ENCODE measurements at places on chromosomes 13 and 19.
A peak's percentile ranks its signal among the peaks of the same experiment; 100 is the strongest.

DNA sequence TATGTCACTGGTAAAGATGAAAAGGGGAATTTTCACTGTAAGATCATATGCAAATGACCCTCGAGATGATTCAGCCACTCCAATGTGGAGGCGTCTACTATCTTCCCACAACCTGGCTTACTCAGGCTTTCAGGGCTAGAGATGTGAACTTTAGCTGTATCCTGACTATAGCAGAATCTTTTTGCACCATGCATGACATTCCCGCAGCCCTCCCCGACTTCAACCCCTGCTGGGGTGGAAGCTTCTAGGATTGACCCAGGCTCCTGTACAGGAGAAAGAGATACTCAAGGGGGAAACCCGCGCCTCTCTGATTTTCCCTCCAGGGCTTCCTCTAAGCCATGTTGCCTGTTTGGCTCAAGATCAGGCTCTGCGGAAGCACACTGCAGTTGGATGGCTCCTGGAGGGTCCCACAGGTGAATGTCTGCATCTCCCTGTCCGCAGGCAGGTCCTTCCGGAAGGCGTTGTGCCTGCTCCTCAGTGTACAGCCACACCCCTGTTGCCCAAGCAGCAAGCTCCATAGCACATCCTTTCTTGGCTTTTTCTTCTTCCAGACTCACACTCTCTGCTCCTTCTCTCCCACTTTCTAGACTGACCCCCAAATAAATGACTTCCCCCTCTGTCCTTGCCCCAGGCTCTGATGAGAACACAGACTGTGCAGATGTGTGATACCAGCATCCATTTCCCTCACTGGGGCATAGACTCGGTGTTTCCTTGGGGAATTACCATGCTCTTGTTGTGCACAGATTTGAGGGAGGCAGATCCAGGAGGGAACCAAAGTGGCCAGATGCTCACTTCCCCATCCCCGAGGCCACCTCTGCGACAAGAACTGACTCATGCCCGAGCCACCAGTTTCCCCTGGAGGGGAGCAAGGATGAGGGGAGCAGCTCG is 29.1 kb upstream of the POP4 start:
- DNase-seq: no peak

DNA sequence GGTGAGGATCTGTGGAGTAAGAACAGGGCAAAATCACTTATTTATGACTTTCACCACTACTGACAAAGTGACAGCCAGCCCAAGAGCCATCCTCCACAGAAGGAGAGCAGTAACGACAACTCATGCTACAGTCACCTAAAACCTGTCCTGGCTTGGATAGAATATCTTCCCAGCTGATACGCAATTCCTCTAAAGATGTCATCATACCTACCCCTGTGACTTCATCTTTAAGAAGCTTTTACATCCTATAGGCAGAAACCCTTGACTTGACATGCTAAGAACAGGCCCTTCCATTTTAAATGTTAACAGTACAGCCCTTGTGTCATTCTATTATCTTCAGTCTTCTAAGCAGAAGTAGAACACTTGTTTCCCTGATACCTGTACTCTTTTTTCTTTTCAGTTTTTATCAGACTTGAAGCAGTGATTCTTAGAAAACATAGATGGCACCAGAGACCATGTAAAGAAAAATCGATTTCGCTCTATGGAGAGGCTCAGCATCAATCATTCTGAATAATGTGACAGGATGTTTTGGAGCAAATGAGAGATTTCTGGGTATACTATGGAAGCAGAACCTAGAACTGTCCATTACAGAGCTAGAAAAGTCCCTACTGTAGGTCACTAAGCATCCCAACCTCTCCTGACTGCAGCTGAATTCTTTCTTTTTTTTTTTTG is 20.1 kb downstream of the STOML3 start:
- DNase-seq: no peak

DNA sequence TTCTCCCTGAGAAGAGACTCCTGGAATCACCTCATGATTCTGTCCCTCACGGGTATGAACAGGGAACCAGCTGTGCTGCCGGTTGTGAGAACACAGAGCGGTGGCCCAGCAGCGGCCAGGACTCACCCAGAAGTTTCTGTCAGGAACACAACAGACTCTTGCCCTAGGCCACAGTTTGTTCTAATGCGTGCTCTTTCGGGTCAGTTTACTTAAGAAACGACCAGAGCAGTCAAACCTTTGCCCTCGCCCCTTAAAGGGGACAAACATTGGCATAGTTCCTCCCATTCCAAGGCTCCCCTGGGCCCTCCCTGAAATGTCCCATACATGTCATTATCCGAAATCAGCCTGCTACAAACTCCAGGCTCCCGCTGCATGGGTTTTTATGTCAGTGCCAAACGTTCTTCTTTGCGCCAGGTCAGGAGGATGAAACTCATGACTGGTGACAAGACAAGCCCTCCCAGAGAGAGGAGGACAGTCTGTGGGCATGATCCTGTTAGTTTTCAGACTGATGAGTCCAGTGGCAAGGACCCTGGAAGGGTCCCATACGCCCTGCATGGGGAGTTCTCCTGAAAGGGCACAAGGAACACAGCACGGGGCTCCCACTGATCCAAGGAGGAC is 18.3 kb downstream of the ZIC5 start:
- no peak for DNase-seq

GRCh38 chr13:80235967-80236302 is 105.0 kb downstream of the SPRY2 start:
- no peak for DNase-seq

DNA sequence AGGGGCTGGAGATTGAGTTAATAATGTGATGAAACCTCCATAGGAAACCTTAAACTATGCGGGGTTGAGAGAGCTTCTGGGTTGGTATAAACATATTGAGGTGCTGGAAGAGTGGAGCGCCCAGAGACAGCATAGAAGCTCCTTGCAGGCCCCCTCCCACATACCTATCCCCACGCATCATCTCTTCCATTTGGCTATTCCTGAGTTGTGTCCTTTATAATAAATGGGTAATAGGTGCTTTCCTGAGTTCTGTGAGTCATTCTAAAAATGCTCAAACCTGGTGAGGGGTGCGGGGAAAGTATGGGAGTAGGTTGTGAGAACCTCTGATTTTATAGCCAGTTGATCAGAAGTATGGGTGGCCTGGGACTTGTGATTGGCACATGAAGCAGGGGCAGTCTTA is 14.6 kb downstream of the CCDC122 start:
- DNase-seq: no peak

- DNase-seq: no peak
These were observed 46.0 kb downstream of the C13orf46 start for GRCh38 chr13:113927661-113928581.

- no peak for DNase-seq
These were observed 17.8 kb downstream of the SULT2B1 start for GRCh38 chr19:48569814-48570213.

GRCh38 chr13:99966064-99966805 is 5.3 kb downstream of the ZIC5 start:
- DNase-seq: no peak

DNA sequence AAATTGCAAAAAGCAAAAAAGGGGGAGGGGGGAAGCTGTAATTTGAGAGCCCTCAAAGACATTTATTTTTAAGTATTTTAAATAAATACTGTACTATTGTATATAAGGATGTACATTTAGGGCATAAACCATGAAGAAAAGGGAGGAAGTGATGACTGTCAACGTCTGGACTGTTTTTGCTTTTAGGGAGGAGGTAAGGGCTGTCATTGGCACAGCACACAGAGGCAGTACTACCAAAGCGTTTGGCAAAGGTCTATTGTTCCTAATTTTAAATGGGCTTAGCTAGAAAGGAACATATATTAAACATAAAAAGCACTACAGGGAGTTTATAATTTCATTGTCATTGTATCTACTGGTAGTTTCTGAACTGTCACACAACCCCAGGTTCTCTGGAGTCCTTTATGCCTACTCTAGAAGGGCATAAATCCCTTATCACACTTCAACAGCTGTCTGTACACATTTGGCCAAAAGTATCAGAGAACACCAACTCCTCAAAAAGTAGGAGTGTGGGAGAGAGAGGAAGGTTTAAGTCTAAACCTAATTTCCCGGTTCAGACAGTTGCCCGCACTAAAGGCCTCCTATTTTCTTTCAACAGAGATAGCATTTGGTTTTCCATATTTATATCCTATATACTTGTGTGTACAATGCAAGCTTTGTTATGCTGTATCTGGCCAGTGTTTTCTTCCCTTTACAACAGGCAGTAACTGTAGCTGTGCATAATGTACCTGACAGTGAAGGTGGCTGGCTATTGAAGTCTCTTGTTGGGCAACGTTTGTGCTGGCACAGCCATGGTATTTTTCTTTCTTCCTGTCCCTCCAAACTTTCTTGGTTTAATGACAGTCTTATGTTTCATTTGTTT is 406.2 kb downstream of the KLF5 start:
- no peak for DNase-seq

DNA sequence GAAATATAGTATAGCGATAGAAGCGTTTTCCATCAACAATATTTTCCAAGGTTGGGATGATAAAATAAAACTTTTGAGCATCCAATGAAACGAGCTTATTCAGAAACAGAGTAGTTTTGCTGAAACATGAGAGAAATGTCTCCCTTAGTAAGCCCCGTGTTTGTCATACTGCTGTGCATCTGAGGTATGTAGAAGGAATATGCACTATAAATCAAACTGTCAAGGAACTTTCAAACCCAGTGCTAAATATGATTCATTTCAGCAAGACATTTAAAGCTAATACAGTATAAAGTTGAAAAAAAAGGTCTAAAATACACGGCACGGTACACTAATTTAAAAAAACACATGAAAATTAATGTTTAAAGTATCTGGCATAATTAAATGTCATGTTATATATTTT is 546.2 kb downstream of the SLITRK5 start:
- DNase-seq: no peak

DNA sequence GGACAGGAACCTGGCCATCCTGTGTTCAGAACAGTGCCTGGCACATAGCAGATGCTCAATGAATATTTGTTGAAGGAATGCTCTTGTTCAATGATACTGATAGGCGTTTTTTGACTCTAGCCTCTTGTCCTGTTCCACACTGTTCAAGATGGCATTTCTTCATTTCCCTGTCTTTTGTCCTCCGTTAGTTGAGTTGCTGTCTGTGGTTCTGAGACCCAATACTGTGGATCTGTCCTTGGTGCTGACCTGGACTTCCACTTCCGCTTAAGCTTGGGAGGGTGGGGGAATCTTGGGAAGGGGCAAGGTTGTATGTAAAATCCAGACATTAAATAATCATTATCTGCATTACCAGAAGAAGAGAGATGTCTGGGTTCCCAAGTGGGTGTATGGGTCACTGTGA is 8.3 kb upstream of the KCNN4 start:
- peak; percentile 75 for DNase-seq

- DNase-seq: no peak
These were observed 54.8 kb upstream of the HMGB1 start for GRCh38 chr13:30520571-30520970.

DNA sequence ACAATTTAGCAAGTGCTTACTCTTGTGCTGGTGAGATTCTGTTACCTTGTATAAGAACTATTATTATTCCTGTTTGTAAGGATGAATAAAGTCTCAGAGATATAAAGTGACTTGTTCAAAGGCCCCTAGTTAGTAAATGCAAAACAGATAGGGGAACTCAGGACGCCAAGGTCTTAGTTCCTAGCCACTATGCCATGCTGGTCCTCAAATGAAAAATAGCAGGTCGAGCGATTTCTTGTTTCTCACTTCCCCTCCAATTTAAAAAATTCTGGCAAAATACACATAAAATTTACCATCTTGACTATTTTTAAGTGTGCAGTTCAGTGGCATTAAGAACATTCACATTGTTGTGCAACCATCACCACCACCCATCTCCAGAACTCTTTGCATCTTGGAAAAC is 1.1 kb downstream of the TECR start:
- peak; percentile 88 for DNase-seq

Data from MV-4-11 (cell line).